ENCODE measurements at places on chromosomes 6 and 20.

GRCh38 chr20:50190251-50191064 is at the start of gene CEBPB:
TSS of gene CEBPB (plus strand) at chr20:50190830. CDS start at chr20:50191034, 204 bp downstream.
- DNase-seq, result peak; percentile 36

GRCh38 chr6:138037009-138037504 is 70.2 kb downstream of the PERP start:
- no peak for DNase-seq

GRCh38 chr20:44610313-44610962 is 28.1 kb downstream of the PKIG start:
- DNase-seq, result peak; percentile 55

- no peak for DNase-seq
Measured at GRCh38 chr20:5221061-5221430, 94.2 kb downstream of the CDS2 start.

GRCh38 chr6:6926856-6927255 is 180.9 kb upstream of the RREB1 start:
- DNase-seq, result peak; percentile 32

GRCh38 chr6:50007819-50008218 is 14.0 kb downstream of the DEFB110 start:
- DNase-seq, result no peak

- DNase-seq, result no peak
Measured at GRCh38 chr20:62835931-62836861, 19.3 kb downstream of the COL9A3 start.

- no peak for DNase-seq
Measured at GRCh38 chr20:36824142-36824940, 50.8 kb upstream of the DSN1 start.

GRCh38 chr6:130713144-130713543 is 114.1 kb upstream of the SMLR1 start:
- no peak for DNase-seq

DNA sequence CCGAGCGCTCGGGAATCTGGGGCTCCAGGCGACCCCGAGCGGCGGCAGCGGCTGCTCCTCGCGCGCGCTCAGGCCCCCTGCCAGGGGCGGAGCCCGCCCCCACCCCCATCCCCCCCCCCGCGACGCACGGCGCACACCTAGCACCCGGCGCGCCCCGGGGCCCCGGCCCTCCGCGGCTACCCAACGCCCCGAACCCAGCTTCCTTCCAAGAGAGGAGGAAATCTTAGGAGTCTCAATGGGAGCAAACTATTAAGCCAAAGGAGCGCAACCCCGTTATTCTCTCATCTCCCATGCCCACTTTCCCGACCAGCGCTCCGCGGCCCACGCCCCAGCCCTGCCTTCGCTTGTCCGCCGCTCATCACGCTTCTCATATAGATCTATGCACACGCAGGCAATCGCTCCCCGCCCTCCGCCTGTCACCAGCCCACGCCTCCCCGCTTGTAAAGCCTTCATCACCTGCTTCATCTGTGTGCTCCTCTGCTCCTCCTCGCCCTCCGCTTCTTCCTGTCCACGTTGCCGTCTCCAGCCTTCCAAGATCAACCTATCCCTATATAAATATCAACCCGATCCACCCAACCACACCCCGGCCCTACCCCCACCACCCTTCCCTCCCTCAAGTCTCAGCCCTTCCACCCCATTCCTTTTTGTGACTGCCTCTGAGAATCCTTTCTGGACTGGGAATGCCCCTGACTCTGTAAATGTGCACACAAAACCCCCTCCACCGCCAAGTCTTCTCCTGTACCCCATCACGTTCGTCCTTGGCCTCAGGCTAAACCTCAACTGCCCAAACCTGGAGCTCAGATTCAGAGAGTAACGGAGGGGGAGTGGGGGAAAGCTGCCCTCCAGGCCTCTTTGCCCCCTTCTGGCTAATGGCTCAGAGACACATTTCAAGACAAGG is at the start of gene DLK2:
Gene DLK2 (minus strand): TSS at position 18 of the 898 bp plus-strand sequence. CDS start 723 bp downstream, outside the sequence.
- DNase-seq, result no peak

GRCh38 chr6:5115168-5115567 is 30.0 kb downstream of the PPP1R3G start:
- no peak for DNase-seq

DNA sequence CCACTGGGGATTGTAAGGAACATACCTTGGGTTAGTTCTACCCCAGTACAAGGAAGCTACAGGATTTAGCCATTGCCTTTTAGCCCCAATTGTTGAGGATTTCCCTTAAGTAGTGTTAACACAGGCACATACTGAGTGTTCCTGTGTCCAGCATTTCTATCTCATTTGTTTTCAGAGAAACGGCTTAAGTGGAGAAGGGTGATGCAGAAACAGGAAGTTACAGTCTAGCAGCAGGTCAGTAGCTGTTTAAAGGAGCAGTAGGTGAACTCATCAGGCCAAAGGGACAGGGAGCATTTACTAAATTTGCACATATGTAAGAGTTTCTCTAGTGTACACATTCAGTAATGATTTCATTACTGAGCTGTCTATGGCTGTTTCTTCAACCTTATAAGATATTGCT is 644.2 kb upstream of the GJE1 start:
- DNase-seq, result no peak

DNA sequence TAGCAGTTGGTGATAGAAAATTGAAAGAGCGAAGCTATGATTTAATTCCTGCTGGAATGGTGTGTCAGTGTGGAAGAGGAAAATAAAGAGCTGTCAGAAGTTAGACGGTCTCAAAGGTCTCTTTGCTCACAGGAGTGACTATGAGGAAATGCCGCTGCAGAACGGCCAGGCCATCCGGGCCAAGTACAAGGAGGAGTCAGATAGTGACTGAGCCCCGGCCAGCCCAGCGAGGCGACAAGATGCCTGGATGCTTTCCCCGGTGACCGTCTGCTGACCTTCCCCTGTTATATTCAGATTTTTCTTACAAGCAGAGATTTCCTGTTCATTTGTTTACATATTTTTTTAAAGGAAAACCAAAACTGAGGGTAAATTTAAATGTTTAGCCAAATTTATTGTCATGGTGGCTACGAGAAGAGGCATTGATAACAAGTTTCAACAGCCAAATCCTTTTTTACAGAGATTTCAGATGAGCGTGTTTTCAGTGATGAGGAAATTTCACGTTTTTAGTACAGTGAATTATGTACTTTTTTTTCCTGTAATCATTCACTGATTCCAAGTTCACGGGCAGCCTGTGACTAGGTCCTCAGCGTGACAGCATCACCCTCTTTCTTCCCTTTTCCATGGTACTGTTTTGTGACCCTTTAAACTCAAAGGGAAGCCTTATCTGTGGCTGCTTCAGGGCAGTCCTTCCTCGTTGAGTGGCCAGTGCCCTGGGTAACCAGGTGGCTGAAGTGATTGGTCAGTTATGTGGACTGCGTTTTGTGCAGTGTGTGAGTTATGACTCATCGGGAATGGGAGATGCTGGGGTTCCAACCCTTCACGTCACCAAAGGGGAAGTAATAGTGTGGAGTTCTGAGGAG is 12.6 kb downstream of the DYNLT1 start:
- DNase-seq, result no peak

GRCh38 chr20:10077081-10077471 is 42.3 kb downstream of the ANKEF1 start:
- DNase-seq, result no peak

DNA sequence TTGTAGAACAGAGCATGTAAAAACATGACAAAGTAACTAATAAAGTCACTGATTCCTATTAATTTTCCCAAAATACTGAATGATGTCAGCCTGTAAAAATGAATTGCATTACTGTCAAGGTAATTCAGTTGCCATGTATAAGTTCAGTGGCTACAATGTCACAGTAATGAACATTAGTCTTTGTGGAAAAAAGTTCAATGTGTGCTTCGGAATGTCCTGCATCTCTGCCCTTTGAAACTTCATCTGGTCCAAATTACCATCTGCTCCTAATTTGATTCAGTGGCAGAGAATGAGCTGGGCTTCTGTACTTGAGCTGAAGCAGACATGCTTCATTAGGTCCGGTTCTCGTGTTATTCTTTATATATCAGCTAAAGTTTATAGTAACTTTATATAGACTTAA is 567.4 kb downstream of the COL12A1 start:
- no peak for DNase-seq

- no peak for DNase-seq
Measured at GRCh38 chr6:113733381-113733780, 123.8 kb upstream of the MARCKS start.

GRCh38 chr20:13458860-13459451 is 179.8 kb downstream of the TASP1 start:
- DNase-seq, result no peak

DNA sequence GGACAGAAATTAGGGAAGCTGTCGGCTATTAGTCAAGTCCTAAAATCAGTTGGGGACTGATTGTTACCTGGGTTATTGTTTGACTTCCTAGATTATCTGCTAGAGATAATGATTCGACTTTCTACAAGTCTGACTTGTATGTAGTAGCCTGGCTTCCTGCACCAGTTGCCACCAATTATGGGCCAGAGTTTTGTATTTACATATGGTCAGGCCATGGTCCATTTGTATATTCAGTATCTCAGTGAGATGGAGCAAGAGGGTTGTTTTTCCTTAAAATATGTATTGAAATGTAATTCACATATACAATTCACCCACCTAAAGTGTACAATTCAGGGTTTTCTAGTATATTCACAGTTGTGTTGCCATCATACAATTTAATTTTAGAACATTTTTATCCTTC is 130.6 kb upstream of the PHACTR3 start:
- no peak for DNase-seq

- DNase-seq, result no peak
Measured at GRCh38 chr6:36361071-36361470, 24.4 kb upstream of the BNIP5 start.

DNA sequence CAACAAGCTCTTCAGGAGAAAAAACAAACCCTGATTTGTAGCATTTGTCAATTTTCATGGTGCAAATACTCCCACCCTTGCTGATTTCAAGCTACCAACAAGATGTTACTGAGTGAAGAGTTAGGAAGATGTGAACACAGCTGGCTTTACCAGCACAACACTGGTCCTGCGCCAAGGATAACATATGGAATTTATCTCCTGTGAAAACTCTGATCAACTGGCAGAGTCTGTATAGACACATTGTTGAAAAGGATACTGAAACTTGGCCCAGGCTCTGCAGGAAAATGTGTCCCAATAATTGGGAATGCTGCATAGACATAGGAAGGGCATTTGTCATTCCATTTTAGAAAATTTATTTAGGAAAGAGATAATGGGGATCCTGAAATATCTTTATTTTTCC is 29.0 kb downstream of the OTOR start:
- DNase-seq, result no peak

DNA sequence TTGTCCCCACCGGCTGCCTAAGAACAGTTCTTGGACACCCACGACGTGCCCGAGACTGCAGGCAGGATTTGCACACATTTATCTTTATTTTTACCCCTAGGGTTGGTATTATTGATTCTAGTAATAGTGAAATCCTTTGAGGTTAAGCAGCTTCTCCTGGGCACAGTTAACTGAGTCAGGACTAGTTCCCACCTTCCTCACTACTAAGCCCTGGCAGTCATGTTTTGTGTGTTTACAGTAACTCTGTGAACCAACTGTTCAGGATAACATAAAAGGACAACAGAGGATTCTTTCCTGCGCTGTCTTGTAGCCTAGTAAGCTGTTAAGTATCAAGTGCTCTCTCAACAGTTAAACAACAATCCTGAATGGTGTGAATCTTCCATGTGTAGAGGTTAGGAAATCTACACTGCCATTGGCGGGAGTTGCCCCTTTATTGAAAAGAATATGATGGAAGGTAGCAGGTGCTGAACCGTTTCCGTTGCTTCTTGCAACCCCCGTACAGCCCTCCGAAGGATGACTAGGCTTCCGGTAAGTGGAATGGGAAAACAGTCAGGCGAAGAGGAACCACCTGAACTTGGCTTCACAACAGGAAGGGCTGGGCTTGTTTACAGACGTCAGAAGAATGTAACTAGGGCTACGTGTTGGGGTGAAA is 979 bp upstream of the SOD2 start:
- no peak for DNase-seq

DNA sequence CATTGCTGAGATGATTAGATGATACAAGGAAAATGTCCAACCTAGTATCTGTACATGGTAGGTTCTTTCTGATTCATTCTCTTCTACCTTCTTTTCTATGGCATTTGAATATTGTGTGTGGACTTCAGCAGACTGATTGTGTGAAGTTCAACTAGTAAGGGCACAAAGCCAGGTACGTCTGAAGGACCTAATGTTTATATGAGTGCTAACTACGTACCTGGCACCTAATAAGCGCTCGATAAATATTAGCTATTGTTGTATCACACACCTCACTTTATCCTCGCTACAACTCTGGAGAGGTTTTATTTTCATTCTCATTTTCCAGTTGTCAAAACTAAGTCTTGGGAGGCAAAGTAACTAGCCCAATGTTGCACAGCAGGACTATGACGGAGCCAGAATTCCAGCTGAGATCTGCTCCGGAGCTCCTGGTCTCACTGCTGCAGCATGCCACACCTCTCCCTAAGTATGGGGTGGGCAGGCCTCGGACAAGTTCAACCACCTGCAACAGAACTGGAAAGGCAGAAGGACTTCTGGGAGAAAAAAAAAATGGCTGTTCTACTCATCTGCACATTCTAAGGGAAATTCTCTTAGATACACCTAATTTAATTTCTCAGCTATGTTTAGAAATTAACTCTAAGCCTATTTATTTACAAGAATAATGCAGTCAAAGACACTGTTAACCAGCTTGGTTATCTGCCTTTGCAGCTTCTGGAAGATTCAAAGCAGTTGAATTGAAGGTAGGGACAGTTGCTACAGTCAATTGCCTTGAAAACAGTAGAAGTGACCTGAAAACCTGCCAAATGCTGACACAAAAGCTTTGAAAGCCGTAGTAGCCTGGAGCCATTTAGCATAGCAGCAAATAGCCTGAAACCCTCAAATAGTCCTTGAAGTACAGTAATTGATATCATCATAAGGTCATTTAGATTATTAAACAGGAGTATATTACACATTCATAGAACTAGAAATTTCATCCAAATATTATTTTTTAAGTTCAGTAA is 165.0 kb downstream of the PDE7B start:
- DNase-seq, result no peak

DNA sequence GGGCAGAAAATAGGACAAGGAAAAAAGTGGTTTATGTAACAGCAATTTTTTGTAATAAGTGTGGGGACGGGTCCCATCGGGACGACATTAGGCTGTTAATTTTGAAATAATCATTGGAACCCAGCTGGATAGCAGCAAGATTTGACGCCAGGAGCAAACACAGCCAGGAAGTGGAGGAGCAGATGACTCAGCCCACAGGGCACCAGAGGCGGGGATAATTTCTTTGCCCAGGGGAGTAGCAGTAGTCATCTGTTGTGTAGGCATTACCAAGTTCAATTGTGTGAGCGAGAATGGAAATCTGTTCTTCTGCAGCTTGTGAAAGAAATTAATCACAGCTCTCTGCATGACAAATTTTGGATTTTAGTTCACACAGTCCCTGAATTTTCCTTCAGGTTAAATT is 22.6 kb upstream of the RIN2 start:
- DNase-seq, result no peak

Data from GF-D8 (cell line).